ENCODE measurements at places on chromosomes 5 and 9.

- DNase-seq, result no peak
Observed at GRCh38 chr5:15746833-15747232, 246.9 kb downstream of the FBXL7 start.

DNA sequence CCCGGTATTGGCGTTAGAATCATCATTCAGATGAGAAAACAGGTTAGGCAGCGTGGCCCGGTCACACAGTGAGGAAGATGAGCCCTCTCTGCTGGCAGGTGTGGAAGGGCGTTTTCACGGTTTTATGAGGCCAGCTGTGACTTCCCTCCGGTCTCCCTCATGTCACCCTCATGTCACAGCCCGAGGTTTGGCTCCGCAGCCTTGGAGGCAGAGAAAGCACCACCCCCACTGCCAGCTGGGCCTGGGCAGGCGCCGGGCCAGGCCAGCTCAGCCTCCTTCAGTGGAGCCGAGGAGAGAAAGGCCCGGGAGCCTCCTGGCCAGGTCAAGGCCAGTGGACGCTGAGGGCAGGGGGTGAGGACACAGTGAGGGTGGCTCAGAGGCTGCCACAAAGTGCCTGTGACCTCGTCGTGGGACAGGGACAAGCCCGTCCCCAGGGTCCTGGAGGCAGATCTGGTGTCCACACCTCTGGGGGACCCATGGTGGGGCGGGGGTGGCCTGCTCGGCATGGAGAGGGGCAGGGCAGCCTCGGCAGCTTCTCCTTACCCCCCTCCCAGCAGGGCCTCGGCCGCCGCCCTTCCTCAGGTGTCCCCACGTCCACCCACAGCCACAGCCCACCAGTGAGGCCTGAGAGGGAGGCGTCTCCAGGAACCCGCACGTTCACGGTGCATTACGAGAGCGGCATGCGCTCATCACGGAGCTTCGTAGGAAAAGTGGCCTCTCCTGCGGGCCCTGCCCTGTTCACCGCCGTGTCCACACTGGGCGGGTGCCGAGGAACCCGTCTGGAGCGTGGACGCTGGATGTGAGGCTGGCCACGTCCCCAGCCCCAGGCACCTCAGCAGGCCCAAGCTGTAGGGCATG is 32.2 kb downstream of the EXD3 start:
- no peak for DNase-seq

GRCh38 chr9:95116808-95117204 is 200.7 kb downstream of the FANCC start:
- DNase-seq, result no peak

GRCh38 chr9:4762886-4763541 is 22.0 kb upstream of the AK3 start:
- DNase-seq, result peak; percentile 16

GRCh38 chr9:131096269-131097125 is at the start of gene AIF1L:
AIF1L (plus strand) TSS chr9:131096531; CDS start chr9:131096630, 99 bp downstream.
- peak; percentile 93 for DNase-seq

- DNase-seq, result no peak
Observed at GRCh38 chr5:9362600-9362999, 183.3 kb downstream of the SEMA5A start.

- DNase-seq, result no peak
Observed at GRCh38 chr5:28110781-28111180, 1072.4 kb upstream of the CDH9 start.

DNA sequence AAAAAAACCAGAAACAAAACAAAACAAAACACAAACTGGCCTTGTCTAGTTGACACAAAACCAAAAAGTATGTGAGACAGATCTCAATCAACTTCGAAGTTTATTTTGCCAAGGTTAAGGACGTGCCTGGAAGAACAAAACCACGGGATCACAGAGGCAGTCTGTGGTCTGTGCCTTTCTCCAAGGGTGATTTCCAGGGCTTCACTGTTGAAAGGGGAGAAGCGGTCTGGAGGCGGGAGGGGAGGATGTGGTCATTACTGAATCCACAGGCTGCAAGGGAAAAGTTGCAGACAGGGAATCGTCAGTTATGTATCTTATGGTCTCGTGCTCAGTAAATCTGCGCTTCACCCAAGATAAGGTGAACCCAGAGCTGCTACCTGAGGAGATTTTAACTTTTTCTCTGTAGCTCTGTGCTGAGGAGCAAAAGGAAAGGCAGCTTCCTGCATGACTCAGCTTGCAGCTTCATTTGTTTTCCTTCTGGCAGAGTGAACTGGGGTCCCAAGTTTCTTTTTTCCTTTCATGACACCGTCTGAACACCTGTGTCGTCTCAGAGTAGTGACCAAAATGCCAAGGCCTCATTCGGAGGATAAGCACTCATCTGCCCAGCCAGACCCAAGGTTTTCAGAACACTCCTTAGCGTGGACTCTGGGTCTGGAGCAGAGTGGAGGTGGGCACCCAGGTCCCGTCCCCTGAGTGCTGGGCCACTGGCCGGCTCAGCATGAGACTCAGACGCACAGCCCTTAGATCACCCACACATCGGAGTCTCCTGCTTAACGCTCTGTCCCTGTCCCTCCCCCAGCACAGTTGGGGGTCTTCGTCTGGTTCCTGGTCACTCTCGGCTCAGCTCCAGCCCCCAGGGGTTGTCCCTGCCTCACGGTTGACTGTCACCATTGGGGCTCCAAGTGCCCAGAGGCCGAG is 25.9 kb downstream of the ROPN1L start:
- no peak for DNase-seq

- no peak for DNase-seq
Observed at GRCh38 chr5:2856206-2856605, 104.7 kb upstream of the IRX2 start.

- no peak for DNase-seq
Observed at GRCh38 chr5:125180231-125180829, 433.9 kb upstream of the ZNF608 start.

GRCh38 chr9:72361217-72361616 is 3.8 kb downstream of the ZFAND5 start:
- DNase-seq, result no peak

DNA sequence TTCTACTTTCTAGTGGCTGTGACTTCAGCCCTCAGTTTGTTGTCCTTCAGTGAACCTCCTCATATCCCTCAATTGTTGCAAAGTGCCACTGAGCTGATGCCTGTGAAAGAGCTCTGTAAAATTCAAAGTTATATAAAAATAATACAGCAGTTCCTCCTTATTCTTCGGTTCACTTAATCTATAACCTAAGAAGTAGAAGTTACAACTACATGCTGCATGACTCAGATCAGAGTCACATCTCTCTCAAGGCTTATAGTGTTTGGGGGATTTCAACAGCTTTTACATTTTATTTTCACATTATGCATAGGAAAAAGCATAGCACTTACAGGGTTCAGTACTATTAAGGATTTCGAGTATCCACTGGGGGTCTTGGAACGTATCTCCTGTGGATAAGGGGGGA is 25.1 kb upstream of the GCNT1 start:
- DNase-seq, result no peak

- no peak for DNase-seq
Observed at GRCh38 chr5:167853421-167853820, 438.0 kb upstream of the WWC1 start.

GRCh38 chr9:132782037-132782436 is 96.0 kb downstream of the AK8 start:
- DNase-seq, result no peak

GRCh38 chr9:98318834-98319478 is 63.5 kb upstream of the TBC1D2 start:
- DNase-seq, result no peak
